ENCODE measurements at places on chromosomes 3 and 15.

DNA sequence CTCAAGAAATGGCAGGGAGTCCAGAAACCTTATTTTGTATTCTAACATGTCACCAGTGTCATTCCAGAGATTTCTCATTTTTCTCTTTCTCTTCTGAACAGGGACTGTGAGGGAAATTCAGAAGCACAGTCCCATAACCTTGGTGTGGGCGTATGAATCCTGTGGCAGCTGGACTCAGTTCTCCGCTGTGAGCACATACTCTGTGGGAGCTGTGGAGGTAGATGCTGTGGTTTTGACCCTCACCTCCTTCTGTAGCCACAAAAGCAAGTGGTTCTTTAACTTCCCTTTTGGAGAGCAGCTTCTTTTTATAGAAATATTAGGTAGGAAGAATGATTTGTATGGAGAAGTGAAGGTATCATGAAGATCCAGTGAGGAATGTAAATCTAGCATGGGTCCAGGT is 13.4 kb downstream of the TMEM207 start:
- no peak for DNase-seq

DNA sequence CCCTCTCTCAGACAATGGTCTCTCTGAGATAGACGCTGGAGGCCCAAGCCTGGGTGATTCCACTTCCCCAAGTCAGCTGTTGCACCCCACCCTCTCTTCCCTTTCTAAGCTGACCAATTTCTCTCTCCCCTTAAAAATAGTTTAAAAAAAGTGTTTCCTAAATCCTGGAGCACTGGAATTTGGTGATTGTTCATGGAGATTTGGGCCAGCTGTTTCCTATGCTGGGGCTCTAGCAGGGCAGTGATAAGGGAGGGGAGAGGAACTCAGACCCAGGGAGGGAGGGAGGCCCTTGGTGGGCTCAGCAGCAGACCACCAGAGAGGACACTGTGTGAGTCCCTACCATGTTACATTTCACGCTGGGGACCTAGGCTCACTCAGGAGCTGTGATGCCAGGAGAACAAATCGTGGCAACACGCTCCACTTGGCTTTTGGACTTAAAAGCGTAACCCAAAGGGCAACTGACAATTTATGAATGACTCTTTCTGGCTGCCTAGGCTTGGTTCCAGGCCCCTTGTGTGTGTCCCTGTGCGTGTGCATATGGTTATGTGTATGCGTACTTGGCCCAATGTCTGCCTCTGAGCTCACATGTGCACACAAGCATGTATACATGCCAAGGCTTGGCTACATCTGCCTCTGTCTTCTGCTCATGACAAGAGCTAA is 59.8 kb upstream of the INSYN1 start:
- no peak for DNase-seq

GRCh38 chr15:89144491-89144890 is 56.2 kb downstream of the ABHD2 start:
- DNase-seq: no peak

DNA sequence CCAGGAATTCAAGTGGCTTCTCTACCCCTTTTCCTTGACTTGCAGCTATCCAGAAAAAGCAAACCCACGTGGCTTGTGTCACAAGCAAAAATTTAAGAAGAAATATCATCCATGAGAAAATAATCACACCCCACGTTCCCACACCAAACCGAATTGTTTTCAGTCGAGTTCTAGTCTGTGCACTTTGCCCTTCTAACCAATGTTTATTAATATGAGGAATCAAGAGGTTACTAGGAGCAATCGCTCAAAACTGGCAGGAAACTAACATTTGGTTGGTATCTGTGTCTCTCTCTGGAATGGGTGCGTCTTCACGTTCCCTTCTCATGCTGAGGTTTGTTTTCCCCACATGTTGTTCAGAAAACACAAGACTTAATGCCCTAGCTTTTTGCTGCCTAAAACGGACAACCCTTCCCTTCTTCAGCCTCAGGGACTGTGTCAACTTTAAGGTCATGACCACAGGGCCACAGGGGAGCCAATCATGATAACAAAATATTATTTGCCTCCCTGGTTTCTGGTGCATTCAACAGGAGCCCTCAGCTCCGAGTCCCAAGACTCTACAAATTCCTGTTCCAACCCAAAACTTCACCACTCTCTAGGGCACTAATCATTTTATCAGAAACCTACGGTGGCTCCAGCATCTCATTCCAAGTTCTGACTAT is 41.4 kb upstream of the LMCD1 start:
- DNase-seq: no peak

- no peak for DNase-seq
These were observed 64.1 kb upstream of the HEG1 start for GRCh38 chr3:125119752-125120378.

- DNase-seq: no peak
These were observed 66.7 kb downstream of the ITGA11 start for GRCh38 chr15:68365140-68365745.

- DNase-seq: no peak
These were observed 24.3 kb upstream of the IMPDH2 start for GRCh38 chr3:49053543-49053942.

DNA sequence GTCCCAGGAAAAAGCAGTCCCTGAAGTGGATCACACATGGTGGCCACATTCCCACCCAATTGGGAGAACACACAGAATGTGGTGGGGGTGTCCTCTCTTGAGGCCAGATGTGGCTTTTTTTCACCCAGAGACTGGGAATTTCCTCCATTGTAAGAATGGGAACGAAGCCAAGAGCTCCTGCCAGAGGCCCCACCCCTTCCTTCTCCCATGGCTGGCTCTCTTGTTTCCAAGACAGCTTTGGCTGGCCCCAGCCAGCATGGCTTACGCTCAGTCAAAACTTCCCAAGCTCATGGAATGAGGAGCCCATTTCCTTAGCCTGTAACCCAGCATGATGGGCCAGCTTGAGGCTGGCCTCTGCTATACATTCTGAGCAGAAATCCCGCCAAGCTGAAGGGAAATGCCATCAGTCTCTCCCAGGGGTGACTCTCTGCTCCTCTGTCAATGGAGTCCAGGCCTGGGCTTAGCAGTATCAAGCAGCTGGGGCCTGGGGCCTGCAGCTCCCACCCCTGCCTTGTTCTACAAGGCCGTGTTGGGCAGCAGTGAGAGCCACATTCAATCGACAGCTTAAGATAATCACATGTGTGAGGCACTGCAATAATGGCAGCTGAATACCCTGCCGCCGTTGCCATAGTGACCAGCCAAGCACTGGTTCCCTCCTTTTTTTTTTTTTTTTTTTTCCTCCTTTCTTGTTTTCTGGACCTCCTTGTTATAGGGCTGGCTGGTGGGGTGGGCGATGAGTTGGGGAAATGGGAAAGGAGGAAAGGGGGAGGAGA is 142.4 kb downstream of the EPHB1 start:
- DNase-seq: no peak

DNA sequence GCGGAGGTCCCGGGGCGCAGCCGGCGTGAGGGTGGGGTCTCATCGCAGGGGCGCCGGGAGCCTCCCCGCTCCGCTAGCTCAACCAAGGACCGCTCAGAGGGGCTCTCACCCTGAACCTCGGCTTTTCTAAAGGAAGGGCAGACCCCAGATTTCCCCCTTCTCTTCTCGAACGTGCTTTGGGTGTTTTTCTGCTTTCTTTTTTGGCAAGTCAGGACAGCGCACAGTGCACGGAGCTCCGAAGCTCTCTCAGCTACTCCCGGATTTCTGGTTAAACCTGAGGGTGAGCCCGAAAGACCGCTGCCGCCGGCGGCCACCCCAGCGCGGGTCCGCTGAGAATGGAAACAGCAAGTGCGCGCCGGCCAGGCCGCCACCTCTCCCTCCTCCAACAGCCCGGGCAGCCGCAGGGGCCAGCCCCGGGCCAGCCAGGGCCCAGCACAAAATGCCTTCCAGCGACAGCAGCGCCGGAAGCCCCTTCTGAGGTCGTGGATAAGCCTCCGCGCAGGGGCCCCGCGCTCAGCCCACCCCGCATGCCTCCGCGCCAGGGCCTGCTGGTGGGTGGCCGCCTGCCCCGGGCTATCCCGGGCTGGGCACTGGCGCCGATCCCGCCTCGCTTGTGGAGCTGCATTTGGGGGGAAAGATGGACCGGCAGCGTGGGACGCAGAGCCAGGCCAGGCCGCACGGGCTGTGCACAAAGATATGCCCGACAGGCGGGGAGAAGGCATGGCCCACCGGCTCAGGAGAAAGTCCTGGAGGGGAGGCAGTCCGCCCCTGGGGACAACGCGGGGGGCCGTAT is 8.2 kb upstream of the OCA2 start:
- DNase-seq: no peak

- DNase-seq: no peak
These were observed 147.5 kb downstream of the FILIP1L start for GRCh38 chr3:99966662-99967416.

- DNase-seq: peak; percentile 52
These were observed at the start of gene SH3GL3 for GRCh38 chr15:83446904-83447709. SH3GL3 (plus strand) TSS chr15:83447341; CDS start chr15:83447534, 193 bp downstream.

- no peak for DNase-seq
These were observed 535.6 kb upstream of the AGTR1 start for GRCh38 chr3:148162132-148162531.

- no peak for DNase-seq
These were observed 47.0 kb downstream of the PDZRN3 start for GRCh38 chr3:73577704-73578103.

DNA sequence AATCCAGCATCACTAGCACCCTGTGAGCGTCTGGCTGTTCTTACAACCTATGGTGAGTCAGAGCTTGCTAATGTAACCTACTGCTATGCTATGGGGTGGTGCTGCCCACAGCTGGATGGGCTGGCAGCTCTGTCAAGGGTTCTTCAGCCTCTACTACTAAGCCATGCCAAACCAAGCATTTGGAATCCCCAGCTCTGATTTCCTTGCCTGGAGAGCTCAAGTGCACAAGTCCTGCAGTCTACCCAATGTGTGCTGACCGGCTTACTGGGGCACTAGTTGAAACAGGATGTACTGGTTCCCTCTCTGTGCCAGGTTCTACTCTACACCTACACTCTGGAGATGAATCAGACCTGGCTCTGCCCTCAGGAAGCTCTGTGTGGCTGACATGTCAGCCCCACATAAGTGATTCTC is 4.2 kb downstream of the TEX264 start:
- no peak for DNase-seq

- peak; percentile 82 for DNase-seq
These were observed at the start of gene WDR82 for GRCh38 chr3:52278510-52279069. WDR82 (minus strand) TSS chr3:52278649; CDS start chr3:52278361, 288 bp downstream.

DNA sequence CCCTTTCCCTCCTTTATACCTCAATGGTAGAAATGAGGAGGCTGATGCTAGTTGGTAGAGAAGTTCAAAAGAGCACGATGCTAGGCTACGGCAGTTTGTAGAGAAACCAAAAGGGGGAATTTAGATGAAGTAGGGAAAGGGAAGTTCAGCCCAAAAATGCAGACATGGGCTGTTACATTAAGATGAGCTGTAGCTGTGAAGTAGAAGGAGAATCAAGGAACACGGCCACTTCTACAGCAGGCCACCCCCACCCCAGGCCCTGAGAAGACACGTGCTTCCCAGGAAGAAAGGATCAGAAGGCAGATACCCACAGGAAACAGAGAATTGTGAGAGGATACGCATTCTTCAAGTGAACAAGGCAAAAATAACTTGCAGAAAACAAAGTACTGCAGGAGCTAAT is 2.1 kb upstream of the PARP14 start:
- DNase-seq: no peak

DNA sequence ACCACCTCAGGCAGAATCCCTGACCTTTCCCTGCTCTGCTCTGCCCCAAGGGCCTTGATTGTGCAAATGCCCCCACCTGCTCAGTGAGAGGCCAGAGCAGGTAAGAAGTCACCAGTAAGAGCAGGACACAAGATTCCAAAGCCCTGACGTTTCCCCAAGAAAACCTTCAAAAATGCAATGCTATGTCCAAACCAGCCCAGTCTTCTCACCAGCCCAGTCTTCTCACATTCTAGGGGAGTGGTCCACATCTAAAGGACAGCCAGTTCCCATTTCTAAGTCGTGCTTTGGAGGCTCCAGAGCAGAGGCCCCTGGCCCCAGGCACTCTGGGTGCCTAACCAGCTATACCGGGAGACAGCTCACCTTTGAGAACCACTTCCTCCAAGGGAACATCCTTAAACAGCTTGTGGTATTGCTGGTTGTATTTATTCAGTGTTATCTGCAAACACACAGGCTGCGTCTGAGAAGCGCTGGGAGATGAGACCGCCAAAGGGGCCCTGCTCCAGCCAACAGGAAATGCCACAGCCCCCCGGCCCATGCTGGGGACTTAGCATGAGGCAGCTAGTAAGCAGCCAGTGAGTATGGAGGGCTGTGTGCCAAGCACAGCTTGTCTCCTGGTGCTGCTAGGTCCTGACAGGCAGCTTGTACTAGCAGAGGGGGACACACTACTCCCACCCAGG is 29.3 kb downstream of the GRAMD2A start:
- no peak for DNase-seq

- no peak for DNase-seq
These were observed 67.0 kb upstream of the ACAN start for GRCh38 chr15:88736204-88736603.

DNA sequence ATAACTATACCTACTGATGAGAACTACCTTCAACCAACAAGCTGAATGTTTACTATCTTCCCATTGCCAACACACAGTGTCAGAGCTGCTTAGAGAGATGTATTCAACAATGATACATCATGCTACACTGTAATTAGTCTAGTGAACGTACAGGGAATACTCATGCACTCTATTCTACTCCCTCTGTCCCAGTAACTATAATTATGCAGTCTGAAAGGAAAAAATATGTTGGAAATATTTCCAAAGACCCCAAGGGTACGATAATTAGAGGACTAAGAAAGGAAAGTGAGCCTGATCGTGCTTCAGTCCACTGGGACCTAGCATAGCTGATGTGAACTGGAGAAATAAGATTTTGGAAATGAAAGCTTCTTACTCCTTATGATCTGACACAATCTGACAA is 36.9 kb upstream of the FSIP1 start:
- DNase-seq: no peak

DNA sequence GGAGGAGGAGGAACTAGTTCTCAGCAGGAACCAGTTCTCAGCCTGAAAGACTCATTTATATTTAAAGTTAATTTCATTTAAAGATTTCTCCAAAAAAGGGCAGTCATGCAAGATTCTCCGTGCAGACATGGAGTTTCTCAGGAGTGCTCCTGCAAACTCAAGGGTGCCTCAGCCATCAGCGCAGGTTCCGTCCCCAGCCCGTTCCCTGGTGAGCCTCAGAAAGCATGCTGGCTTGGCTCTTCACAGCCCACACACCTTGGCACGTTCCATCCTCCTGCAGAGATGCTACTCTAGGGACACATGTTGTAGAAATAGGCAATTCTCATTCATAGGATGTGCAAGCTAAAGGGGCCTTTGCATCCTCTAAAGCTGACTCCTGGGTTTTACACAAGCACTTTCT is 123.0 kb downstream of the LIPC start:
- no peak for DNase-seq

GRCh38 chr3:37963635-37964034 is 27.0 kb upstream of the VILL start:
- DNase-seq: no peak

GRCh38 chr3:174931473-174932353 is 72.6 kb downstream of the NAALADL2 start:
- DNase-seq: no peak

GRCh38 chr3:58072763-58073130 is 64.5 kb downstream of the FLNB start:
- DNase-seq: no peak

GRCh38 chr15:78140292-78140691 is 8.9 kb upstream of the IDH3A start:
- no peak for DNase-seq

- no peak for DNase-seq
These were observed 74.8 kb downstream of the NR1I2 start for GRCh38 chr3:119856695-119857094.

- no peak for DNase-seq
These were observed 485 bp downstream of the CELF6 start for GRCh38 chr15:72319360-72319984.

All from foreskin melanocyte (primary cell).